ENCODE measurements at places on chromosomes 11 and 22.

DNA sequence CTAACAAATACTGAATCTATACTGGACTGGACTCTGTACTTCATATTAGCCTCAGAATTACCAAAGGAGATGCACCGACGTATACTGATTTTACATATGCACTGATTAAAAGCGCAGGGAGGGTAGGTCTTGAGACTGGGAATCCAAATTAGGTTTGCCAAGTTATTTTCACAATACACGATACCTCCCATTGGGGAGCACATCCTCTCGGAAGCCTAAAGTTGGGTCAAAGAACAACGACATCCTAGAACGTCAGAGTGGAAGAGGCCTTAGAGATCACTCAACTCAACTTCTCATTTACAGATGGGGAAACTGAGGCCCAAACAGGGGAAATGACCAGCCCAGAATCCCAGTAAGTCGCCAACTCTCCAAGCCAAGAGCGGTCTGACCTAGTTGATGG lies 626 bp downstream of the DNAL4 start:
- no peak for DNase-seq

- no peak for DNase-seq
Measured at GRCh38 chr11:70824605-70825245, 426.4 kb downstream of the CTTN start.

GRCh38 chr11:102449651-102450570 lies 2.7 kb downstream of the TMEM123 start:
- DNase-seq = no peak

DNA sequence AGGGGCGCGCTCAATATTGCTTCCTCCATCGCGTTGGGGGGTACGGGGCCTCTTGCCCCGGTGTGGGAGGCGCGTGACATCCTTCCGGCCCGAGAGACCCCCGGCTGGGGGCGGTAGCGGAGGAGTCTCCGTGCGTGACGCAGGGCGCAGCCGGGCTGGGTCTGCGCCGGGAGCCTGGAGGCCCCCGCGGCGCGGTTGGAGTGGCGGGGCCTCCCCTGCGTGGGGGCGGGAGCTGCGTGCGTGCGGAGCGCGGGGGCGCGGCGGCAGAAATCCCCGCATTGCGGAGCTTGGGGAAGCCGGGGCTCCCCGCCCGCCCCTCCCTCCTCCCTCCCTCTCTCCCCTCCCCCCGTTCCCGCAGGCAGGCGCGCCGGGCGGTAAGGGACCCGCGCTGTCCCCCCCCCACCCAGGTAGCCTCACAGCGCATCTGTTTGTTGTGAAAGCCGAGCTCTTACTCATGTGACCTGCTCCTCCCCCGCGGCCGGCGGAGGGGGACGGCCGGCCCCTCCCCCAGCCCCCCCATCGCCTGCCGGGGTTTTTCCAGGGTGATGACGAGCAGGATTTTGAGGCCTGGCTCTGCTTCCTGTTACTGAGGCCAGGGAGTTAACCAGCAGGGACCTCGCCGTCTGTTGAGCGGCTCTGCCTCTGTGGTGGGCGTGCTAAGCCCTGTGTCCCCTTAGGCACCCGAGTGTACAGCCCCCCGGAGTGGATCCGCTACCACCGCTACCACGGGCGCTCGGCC lies 1.6 kb downstream of the PIM3 start:
- peak; percentile 74 for DNase-seq

GRCh38 chr11:10107497-10107896 lies 186.5 kb downstream of the SBF2 start:
- DNase-seq = no peak

- no peak for DNase-seq
Measured at GRCh38 chr11:47415949-47416472, 7.6 kb downstream of the SLC39A13 start.

GRCh38 chr11:4203603-4204360 lies 109.2 kb downstream of the RRM1 start:
- DNase-seq = no peak

- no peak for DNase-seq
Measured at GRCh38 chr11:27485930-27486773, 13.6 kb upstream of the LGR4 start.

DNA sequence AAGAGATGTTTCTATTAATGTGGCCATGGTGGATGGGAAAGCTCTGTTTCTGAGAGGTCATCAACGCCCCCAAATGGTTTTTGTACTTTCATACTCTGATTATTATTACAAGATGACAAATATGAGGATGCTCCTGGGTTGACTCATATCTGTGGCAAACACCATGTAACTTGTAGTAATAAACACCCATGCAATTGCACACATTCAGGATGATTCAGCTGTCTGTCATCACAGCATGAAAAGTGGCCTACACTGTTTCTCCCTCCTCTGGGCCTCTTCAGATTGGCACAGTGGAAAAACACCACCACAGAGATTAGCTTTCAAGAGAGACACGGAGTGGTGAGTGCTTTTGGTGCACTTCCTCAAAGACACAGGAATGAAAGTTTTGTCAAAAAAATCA lies 85.4 kb downstream of the MTNR1B start:
- no peak for DNase-seq

GRCh38 chr11:67311556-67312082 lies 8.3 kb downstream of the SSH3 start:
- DNase-seq = no peak

GRCh38 chr22:19079691-19080090 lies 42.5 kb downstream of the DGCR2 start:
- no peak for DNase-seq

DNA sequence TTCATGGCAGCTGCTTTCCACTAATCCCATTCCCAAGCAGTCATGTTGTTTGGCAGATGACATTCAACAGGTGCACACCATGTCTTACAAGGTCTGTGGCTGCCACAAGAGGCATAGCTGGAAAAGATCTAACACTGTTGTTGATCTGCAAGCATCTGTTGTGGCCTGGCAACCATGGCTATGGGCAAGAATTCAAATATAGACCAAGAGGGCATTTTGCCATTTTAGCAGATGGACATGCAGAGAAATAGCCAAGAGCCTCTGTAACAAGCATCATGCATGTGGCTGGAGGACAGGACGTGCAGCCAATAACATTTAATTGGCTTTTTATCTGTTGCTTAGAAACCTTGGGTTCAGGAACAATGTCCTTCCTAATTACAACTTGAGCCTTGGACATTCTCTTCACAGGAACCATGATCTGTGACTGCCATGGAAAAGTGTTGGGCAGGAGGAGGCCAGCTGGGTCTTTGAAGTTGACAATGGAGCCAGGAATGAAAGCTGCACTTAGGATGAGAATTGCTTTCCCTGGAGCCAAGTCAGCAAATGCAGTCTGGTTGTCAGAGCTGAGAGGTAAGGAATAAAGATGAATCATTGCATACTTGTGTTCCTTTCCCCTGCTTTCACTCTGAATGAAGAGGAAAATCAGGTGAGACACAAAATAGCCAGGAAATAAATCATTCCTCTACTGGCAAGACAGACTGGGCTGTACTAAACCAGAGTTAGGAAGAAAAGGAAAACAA lies 113.6 kb upstream of the ANO5 start:
- DNase-seq = no peak

DNA sequence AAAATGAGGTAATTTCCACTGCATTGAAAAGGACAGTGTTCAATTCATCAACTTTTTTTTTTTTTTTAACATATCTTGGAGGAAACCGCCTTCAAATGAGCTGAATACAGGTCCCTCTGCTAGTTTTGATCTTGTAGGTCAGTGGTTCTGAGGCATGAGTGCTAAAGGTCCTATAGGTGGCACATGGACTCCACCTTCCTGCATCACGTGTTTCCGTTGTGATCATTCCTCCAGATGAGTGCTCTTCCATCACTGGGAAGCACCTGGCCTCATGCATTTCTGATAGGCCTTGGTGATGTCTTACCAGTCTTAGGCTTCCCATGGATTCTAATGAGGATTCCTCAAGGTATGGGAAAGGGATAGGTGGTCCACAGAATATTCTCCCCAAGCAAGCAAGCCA lies 37.8 kb downstream of the FDX1 start:
- no peak for DNase-seq

DNA sequence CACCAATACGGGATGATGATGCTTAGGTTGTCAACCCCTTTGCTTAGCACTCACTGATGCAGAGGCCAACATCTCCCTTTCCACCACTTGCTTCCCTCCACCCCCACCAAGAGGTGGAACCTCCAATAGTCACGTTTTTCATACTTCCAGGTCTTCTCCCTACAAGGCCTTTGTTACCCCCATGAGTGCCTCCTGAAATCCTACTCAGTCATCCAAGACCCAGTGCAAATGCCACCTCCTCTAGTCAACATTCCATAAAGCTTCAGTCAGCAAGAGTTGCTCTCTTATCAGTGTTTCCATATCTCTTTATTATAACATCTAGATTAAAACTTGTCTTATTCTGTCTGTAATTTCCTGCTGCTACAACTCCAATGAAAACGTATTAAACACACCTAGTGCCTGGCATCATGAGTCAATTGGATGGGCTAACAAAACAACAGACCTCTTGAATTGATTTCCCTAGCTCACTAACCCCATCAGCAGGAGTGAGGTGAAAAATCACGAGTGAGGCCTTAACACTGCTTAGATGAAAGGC lies 370.7 kb upstream of the CCDC90B start:
- DNase-seq = no peak

- DNase-seq = no peak
Measured at GRCh38 chr11:34259087-34259486, 98.7 kb downstream of the ABTB2 start.

DNA sequence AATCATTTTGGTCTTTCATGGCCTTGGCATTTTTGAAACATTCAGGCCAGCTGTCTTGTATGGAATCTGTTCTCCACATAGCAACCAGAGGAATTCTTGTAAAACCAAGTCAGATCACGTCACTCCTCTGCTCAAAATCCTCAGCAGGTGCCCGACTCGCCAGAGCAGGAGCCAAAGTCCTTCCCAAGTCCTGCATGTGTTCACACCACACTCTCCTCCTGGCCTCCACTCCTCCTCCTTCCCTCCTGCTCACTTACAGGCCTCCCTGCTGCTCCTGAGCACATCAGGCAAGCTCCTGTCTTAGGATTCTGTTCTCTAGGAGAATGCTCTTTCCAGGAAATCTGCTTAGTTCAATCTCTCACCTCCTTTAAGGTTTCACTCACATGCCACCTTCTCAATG lies 6.9 kb upstream of the PSMC3 start:
- DNase-seq = no peak

DNA sequence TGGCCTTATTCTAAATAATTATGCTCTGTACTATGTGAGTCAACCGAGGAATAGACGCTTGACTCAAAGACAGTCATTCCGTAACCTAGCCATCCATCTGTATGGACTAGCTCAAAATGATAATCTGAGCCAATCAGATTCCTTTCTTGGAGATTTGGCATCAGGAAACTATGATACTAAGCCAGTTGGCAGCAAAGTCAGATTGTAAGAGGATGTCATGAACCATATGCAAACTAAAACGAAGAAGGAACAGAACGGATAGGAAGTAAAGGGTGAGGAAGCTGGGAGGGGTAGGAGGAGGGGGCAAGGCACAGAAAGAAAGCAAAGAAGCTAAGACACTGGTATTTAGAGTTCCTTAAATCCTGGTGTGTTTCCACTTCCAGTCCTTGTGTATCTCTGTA lies 10.7 kb upstream of the SESN3 start:
- DNase-seq = no peak

GRCh38 chr11:85643191-85643614 lies 4.6 kb upstream of the TMEM126A start:
- no peak for DNase-seq

GRCh38 chr11:125939081-125939521 lies 6.7 kb upstream of the VSIG10L2 start:
- no peak for DNase-seq

DNA sequence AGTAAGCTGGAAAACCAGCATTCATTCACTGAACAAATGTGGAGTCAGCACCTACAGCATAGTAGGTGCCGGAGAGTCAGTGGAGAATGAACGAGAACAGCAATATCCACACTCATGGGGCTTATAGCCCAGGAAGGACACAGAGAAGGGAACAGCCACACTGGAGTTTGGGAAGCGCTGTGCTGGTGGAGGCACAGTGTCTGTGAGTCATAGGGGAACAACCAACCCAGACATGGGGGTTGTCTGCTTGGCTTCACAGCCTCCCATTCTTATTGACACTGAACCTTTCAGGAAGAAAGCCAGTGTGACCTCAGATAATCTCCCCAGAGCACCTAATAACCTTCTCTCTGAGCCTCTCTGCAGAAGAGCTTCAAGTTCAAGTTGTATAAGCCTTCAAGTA lies 56.6 kb upstream of the UBASH3B start:
- DNase-seq = no peak

DNA sequence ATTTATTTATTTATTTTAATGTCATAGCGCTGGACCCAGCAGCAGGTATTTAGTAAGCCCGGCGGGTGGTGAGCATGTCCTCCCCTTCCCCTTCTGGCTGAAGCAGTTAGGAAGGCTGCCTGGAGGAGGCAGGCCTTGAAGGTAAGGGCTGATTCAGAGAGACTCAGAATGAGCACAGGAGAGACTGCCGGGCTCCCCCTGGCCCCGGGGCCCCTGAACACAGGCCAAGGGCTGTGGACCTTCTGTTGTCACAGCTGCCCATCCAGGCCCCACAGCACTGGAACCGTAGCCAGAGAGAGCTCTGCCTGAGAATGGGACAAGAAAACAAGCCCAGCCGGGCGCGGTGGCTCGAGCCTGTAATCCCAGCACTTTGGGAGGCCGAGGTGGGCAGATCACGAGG lies 52.8 kb downstream of the KCNJ4 start:
- no peak for DNase-seq

DNA sequence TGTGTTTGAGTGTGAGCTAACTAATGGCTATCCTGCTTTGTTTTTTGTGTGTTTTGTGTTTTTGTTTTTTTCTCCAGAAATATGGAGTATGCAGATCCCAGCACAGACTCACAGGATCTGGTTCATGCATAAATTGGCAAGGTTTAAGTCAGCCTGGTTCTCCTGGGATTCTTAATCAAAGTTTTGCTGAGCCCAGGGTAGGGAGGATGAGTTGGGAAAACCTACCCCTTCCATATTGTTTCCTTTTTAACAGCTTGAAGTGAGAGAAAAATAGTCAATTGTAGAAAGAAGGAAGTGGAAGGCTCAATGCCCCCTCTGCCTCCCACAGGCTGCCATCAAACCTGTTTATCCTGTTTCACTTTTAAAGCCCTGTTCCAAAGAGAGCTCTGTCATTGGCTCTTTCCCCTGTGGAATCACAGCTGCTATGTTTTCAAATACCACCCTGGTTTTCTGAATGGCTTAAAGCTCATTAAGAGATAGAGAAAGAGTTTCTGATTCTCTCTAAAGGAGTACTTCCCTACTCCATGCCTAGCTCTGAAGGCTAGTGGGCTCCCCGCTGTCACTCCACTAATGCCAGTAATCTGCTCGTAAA lies 23.4 kb upstream of the CADM1 start:
- DNase-seq = no peak

DNA sequence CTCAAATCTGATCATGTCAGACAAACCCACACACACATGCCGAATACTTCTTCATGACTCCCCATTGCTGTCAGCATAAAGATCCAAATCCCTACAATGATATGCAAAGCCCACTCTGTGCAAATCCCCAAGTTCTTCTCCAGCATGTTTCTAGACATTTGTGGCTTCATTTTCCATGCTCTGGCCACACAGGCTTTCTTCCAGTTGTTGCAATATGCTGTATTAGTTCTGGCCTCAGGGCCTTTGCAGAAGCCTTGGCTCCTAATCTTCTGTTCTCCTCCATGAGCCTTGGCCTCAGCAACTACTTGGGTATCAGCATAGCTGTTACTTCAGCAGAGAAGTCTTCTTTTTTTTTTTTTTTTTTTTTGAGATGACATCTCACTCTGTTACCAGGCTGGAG lies 49.6 kb downstream of the NAV2 start:
- no peak for DNase-seq

- peak; percentile 14 for DNase-seq
Measured at GRCh38 chr11:94325681-94326080, 21.3 kb downstream of the IZUMO1R start.
